ENCODE measurements at places on chromosomes 13 and 19. TPM values are rescaled to one million over a fixed set of nuclear protein-coding genes. Genes with fewer than 3 reads are reported as not detected.

The FAAP24 gene
- 4.3 TPM for total RNA-seq

The CALR3 gene
- not detected for total RNA-seq

DNA sequence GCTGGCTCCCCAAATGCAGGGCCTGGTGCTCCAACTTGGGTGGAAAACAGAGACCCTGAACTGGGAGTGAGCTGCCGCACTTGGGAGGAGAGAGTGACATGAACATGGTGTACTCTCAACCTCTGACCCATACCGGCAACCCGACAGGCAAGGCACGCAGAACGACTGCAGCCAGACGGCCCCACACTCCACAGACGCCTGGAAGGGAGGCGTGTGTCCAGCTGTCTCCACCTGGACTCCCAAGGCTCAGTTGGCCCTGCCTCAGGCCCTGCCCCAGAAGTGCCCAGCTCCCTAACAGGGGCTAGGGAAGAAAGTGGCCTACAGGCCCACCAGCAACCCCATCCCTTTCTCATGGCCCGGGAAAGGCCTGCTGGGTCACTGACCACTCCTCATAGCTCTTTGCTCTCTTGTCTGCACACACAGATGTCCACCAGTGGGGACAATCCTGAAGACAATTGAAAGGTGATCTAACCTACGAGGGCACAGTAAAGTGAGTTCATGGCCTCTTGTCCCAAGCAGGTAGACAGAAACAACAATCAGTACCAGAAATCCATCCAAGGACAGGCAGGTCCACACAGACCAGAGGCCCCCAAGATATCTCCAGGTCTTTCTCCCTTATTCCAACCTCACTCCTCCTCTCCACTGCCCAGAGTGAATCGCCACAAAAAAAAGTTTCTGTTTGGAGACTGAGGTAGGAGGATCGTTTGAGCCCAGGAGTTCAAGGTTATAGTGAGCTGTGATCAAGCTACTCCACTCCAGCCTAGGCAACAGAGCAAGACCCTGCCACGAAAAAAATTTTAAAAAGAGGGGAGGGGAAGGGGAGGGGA lies 28.2 kb downstream of the ELL start:
- no peak for DNase-seq

GRCh38 chr19:11736696-11737095 lies 2.0 kb downstream of the ZNF823 start:
- peak; percentile 20 for DNase-seq

DNA sequence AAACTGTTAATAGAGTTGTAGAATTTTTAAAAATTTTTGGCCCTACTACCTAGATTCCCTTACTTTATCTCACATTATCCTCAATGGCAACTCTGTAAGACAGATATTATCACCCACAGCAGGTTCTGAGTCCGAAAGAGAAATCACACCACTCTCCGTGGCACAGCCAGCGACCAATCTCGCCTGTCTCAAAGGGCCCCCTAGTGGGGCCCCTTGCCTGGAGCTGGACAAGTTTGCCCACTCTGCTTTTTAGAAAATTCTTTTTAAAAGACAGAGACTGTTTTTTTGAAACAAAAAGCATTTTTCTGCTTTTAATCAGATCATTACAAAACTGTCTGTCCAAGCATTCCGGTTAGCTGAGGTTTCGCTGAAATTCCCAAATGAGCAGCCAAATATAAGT lies 21.7 kb downstream of the PHF11 start:
- DNase-seq: no peak

The NLRP13 gene
- total RNA-seq: not detected

DNA sequence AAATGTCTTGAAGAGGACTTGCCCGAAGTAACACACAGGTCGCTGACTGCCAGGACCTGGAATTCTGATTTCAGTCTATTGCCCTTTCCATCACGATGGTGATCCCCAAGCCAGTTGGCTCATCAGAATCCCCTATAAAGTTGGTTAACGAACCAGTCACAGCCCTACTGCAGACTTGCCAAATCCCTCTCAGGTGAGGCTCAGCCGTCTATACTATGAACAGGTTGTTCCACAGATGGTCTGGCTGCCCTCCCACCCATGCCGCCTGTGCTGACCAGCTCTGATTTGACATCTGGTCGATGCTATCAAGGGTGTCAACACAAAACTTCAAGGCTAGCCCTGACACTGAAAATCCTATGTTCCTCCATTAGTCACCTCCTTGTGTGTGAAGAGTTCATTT lies 90.0 kb downstream of the RNASEH2B start:
- DNase-seq: no peak

DNA sequence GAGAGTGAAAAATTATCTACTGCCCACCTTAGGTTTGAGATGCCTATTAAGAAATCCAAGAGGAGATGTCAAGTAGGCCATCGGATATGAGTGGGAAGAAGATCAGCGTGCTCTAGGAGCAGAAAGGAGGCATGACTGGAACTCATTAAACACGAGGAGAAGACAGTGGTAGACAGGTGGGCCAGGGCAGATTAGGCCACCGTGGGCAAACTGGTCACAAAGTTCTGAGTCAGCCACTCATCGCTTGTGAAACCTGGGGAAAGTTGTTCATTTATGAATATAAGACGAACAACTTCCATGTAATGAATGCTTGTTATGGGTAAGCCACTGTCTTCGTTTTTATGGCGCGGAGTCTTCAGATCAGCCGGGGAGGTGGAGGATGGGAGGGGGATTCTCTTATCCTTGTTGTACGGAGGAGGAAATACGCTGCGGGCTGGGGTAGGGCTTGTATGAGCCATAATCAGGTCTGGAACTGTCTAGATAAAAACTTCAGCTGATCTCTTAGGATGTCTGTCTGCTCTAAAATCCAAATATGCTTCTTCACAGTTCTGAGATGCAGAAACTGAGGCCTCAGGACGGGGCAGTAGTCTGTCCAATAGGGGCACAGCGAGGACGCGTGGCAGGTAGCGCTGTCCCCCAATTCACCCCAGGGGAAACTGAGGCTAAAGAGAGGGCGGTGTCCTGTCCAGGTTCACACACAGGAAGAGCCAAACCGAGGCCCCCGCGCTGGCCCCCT lies 1.1 kb upstream of the ZNF444 start:
- peak; percentile 16 for DNase-seq

The B3GNT3 gene
- total RNA-seq: 8.8 TPM

The ELANE gene
- total RNA-seq: not detected

DNA sequence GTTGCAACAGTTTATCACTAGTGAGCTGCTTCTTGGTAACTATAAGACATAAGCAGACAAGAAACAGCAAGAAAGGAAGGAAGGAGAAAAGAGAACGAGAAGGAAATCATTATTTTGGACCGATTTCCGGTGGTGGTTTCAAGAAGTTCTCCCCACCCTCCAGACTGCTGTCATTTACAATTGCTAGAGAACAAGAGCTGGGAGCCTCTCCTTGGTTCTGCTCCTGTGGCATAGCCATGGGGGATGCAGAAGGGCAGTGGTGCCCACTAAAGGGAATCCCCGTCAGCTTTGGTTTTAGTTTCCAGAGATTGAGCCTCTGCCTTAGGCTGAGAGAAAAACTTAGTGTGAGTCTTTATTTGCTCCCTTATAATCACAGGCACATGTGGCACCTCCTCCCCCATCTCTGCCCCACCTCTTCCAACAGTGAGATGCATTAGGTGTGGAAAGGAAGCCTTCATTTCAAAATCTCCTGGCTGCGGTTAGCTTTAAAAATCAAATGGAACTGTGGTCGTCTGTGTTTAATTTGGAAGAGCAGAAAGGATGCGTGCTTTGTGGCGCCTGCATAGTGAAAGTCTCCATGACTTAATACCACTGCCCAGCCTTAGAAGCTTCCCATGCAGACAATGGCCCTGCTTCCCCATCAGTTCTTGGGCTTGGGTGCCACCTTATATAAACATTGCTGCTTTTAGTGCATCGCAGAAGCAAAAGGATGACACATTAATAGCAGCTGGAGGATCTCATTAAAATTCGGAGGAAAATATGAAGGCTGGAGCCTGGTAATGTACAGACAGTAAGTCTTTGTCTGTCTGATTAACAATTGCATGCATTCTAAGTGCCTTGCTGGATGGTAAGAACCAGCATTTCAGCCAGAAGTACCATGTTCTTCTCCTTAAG lies 25.0 kb downstream of the LRCH1 start:
- DNase-seq: no peak

DNA sequence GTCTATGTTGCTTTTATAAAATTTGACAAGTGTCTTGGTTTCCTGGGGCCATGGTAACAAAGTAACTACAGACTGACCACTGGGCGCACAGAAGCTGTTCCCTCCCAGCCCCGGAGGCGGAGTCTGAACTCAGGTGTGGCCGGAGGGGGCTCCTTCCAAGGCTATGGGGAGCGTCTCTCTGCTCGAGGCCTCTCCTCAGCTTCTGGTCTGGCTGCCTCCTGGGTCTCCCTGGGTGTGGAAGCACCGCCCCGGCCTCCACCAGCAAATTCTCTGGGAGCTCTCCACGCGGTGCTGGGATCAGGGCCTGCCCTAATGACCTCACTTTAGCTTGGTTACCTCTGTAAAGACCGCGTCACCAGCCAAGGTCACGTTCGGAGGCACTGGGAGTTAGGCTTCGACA lies 45.7 kb upstream of the F7 start:
- no peak for DNase-seq

GRCh38 chr19:11321191-11322126 lies 18.0 kb downstream of the RAB3D start:
- no peak for DNase-seq

DNA sequence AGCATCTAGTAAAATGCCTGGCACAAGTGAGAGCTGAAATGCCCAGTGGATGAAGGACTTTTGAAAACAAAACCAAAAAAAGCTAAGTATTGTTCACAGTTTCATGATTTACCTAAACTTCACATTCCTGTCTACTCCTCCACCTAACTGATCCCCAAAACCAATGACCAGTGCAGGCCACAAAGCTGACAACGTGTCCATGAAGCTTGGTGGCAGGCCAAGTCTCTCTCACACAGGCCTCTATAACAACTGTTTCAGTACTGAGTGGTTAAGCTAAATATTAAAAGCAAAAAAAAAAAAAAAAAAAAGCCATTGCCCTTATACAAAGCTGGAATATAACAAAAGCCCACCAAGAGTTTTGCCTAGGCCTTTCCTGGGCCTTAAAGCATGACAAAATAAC lies 36.4 kb downstream of the STK24 start:
- no peak for DNase-seq

- DNase-seq: peak; percentile 95
Measured at GRCh38 chr19:13022859-13023636, 27.8 kb downstream of the NFIX start.

The KCTD4 gene
- 0.91 TPM for total RNA-seq

DNA sequence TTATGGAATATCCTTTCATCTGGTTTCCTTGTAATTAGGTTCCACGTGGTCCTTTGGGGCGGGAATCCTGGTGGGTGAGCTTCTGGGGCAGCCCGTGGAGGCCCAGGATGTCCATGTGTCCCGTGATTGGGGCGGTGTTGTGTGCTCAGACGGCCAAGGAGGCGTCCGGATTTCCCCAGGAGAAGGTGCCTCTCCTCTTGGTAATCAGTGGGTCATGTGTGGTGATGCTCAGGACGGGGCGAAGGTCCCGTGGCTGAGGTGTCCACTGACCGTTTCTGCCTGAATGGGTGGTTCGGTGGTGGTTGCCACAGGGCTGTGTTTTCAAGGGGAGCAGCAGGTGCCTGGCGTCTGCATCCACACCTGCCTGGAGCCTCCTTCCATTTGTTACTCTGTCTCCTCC lies 52.2 kb upstream of the F7 start:
- DNase-seq: no peak

- peak; percentile 92 for DNase-seq
Measured at GRCh38 chr13:42405665-42406390, 133.9 kb downstream of the AKAP11 start.

The CFD gene
- total RNA-seq: 0.50 TPM

- peak; percentile 33 for DNase-seq
Measured at GRCh38 chr19:47190167-47190727, 40.8 kb downstream of the BBC3 start.

- DNase-seq: no peak
Measured at GRCh38 chr13:43246382-43246781, 223.0 kb downstream of the DNAJC15 start.

DNA sequence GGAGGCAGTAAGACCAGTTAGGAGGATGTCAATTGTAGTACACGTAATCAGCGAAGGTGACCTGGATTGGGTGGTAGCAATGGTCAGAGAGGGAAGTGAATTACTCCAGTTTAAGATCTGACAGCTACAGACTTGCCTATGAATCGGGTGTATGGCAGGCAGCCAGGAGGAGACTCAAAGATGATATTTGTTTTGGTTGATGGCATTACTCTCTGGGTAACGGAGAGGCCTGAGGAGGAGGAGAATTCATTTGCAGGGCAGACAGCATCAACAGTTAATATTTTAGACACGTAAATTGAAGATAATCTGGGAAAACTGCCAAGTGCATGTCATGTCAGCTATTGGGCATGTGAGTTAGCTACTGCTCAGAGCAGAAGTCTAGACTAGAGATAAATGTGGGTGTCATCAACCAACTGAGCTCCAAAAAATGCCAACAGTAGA lies 109.2 kb downstream of the SGCG start:
- peak; percentile 83 for DNase-seq

The OR10H1 gene
- total RNA-seq: not detected

DNA sequence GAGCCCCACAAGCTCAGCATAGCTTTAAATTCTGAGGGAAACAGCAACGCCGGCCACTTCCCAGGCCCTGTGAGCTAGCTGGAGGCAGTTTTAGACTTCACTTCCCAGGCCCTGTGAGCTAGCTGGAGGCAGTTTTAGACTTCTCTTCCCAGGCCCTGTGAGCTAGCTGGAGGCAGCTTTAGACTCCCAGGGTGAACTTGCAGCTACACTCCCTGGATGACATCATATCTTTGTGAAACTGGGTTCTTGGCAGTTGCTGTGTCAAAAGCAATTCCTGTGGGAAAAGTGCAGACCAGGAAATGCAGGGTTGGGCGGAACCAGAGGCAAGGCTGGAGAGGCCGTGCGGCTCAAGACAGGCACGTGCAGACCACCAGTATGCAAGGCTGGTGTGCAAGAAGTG lies 12.7 kb downstream of the SOX1 start:
- no peak for DNase-seq

DNA sequence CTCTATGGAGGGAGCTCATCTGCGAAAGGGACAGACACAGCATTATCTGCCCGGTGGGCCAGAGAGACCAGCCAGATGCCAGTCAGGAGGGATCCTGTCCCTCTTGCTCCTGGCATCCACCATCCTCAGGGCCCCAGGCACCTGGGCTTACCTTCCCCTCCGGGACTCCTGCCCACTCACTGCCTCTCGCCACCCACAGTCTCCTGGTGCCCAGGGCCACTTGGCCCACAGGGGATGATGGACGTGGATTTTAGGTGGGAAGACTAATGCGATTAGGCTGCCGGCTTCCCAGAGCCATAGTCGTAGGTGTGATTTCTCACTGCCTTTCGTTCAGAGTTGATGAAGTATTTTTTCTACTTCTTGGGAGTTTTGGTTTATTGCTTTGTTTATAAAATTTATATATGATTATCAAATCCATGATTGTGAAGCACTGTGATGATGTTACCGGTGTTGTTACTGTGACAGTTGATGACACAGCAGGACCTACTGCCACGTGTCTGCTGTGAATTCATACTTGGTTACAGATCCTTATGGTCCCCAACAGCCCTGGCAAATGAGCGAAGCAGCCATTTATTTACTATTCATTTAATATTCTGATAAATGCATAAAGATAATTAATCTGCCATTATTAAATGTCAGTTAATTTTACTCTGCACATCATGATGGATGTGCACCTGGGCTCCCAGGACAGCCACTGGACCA lies 14.5 kb upstream of the CHAMP1 start:
- DNase-seq: no peak

GRCh38 chr13:109919715-109920375 lies 133.5 kb upstream of the IRS2 start:
- DNase-seq: no peak
